ENCODE measurements at places on chromosomes 1 and 21.
A peak's percentile ranks its signal among the peaks of the same experiment; 100 is the strongest.

DNA sequence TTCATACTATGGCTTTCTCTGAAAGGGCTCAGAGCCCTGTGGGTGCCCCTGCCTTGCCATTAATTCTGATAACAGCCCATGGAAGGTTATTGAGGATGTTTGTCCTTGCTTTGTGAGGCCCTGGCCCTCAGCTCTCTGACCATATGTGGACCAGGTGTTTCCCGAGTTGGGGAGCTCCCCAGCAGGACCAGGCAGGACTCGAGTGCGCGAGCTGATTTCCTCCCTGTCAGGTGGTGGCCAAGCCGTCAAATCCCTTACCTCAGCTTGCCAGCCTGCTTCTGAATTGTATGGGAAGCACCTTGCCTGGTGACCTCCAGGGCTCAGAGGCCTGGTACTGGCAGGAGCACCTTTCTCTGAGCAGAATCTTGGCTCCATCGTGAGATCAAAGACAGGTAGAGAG lies 17.9 kb upstream of the SDE2 start:
- no peak for DNase-seq

GRCh38 chr1:15257309-15257708 lies 10.3 kb downstream of the FHAD1 start:
- no peak for DNase-seq

DNA sequence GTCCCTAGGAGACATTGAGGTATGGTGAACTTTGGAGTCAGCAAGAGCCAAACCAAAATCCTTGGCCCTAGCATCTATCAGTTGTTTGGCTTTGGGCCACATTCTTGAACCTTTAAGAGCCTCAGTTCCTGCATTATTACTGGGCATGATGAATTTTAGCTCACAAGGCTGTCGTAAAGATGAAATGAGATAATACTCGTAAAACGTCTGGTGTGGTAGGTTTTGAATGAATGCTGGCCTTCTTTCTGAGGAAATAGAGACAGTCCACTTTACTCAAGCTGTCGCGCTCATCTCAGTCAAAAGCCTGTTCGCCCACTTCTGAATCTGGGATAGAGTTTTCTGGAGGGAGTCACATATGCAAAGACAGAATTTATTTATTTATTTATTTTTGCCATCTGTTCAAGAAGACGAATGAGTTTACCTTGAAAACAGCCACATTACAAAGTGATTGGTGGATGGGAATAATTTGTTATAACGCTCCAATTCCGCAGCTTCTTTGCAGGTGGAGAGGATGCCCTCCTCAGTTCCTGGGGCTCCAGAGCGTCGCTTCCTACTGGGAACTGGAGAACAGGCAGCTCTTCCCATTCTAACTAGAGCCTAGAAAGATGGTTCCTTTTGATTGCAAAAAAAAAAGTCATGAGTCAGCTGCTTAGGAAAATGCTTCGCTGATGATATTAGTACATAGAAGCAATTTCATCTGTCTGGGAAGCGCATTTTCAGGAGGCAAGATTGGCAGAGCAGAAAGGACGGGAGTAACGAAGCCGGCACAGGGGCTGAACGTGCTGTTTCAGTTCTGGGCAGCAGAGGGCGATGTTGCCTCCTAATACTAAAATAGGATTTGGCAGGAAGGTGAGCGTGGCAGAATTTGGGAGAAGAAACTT lies 49.9 kb upstream of the CYP2J2 start:
- peak; percentile 37 for DNase-seq

GRCh38 chr1:85578321-85579295 lies 2.0 kb upstream of the CCN1 start:
- DNase-seq: no peak

GRCh38 chr1:27318596-27318995 lies 3.4 kb upstream of the TMEM222 start:
- DNase-seq: no peak

DNA sequence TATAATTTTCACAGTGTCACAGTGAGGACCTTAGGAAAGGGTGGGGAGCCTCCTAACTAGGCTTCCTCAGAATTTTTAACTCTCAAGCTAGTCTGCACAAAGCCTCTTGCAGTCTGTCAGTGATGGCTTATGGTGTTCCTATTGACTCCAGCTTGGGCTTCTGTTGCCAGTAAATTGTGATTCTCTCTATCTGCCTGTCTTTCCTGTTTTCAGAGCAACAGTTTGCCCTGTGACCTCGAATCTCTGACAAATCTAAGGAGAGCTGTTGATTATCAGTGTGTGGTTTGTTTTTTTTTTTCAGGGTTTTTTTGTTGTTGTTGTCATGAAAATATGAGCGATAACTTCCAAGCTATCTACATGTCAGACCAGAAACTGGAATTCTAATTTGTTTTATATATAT lies 423.2 kb upstream of the B3GALT2 start:
- DNase-seq: no peak

- DNase-seq: no peak
Observed at GRCh38 chr21:31218830-31219608, 125.0 kb downstream of the TIAM1 start.

DNA sequence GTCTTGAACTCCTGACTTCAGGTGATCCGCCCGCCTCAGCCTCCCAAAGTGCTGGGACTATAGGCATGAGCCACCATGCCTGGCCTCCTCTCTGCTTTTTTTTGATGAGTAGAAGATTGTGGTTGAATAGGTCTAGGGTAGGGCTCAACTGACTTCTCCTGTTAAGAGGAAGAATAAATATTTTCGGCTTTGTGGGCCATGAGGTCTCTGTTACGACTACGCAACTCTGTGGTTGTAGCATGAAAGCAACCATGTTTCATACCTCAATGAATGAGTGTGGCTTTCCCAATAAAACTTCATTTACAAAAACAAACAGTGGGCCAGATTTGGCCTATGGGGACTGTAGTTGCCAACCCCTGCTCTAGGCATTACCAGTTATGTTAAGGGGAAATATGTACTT lies 67.8 kb downstream of the NID1 start:
- DNase-seq: no peak

- no peak for DNase-seq
Observed at GRCh38 chr21:41777951-41778815, 11.3 kb upstream of the RIPK4 start.

- DNase-seq: no peak
Observed at GRCh38 chr1:39562886-39563285, 13.7 kb downstream of the PABPC4 start.

GRCh38 chr21:15309022-15309590 lies 244.3 kb upstream of the NRIP1 start:
- no peak for DNase-seq

GRCh38 chr1:44650159-44650831 lies 24.0 kb downstream of the TMEM53 start:
- DNase-seq: no peak

- no peak for DNase-seq
Observed at GRCh38 chr1:166490437-166490991, 323.7 kb upstream of the FAM78B start.

DNA sequence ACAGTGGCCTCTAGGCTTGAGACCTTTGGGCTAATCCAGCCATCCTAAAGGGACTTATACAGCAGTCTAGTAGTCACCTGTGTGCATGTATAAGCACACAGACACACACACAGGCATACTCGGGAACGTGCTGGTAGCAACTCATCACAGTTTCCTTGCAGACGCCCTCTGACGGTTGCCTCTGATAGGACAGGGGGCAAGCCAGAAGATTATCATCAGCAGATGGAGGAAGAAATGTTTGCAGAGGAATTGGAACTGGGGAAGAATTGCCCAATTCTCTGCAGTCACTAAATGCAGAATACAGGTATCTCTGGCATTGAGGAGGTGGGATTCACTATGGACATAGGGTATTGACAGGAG lies 222.2 kb downstream of the C1orf94 start:
- DNase-seq: no peak

DNA sequence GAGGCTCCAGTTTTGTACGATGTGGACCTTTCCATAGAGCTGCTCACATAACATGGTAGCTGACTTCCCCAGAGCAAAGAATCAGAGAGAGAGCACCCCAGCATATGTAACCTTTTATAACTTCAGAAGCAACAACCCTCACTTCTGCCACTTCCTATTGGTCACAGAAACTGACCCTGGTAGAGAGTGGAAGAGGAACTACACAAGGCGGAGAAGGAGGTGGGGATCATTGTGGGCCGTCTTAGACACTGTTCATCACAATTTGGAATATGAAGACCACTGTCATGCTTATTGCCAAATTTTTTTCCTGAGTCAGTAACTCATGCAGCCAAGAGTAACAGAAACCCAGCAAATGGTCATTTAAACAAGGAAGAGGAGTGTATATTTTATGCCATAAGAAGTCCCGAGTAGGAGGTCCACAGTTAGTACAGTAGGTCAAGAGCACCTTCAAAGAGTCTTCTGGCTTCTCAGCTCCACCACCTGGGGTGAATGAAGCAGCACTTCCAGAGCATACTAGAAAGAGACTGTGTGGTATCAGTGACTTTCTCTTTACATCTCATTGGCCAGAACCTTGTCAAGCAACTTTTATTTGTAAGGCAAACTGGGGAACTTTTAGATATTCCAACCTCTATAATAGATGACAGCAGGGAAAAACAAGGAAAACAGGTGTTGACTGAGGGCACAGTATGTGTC lies 71.8 kb downstream of the ODF2L start:
- no peak for DNase-seq

GRCh38 chr1:25867210-25867991 lies 8.1 kb downstream of the PAQR7 start:
- DNase-seq: no peak

GRCh38 chr1:185375583-185375982 lies 58.5 kb upstream of the IVNS1ABP start:
- DNase-seq: no peak

DNA sequence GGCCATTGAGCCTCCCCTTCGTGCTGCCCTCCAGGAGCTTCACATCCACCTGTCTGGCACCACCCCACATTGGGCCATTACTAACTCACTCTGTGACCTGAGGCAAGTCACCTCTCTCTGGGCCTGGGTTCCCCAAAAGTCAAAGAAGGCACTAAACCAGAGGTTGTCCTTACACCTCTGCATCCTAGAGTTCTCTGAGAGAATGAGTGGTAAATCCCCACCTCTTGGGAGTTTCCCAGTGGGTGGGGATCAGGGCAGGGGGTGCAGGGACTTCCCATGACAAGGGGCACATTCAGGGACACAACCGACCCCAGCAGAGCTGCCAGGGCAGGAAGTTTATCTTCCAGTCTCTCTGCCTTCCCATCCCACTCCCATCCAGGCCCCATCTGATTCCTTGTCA lies 99.7 kb downstream of the EPHB2 start:
- no peak for DNase-seq

GRCh38 chr1:109850827-109851226 lies 59.8 kb upstream of the CSF1 start:
- DNase-seq: no peak

GRCh38 chr1:182889997-182890396 lies 50.9 kb downstream of the DHX9 start:
- DNase-seq: no peak

DNA sequence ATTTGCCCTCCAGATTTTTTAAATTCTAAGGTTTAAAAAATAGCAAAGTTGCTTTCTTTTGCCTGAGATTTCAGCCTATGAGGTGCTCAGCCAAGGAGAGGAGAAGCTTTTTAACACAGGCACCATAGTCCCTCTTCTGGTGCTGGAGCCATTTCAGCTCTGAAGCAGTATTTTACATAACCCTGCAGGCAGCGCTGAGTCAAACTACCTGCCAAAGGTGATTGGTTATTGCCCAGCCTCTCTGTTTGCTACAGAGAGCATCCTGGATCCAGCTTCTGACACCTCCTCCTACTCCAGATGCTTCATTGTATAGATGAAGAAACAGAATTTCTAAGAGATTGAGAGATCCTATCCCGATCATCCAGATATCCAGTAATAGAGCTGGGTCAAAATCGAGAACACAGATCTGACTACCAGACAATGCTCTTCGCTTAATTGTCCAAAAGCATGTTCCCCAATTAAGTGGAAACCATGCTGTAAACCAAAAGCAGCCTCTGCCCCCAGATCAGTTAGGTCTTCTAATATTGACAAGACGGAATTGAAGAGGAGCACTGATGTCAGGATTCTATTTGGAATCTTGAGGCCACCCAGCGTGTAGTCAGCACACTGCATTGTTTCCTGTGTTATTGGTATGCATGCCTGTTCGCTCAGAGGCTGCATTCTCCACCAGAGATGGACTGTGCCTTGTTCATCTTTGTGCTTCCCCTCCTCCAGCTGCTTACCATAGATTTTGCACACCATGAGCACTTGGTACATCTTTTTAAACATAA lies 22.1 kb downstream of the RGS8 start:
- no peak for DNase-seq

- no peak for DNase-seq
Observed at GRCh38 chr1:40739455-40740008, 44.1 kb upstream of the KCNQ4 start.

- DNase-seq: no peak
Observed at GRCh38 chr1:216686860-216687766, 36.1 kb downstream of the ESRRG start.

- DNase-seq: peak; percentile 60
Observed at GRCh38 chr21:37338671-37339551, 27.7 kb upstream of the DYRK1A start.

DNA sequence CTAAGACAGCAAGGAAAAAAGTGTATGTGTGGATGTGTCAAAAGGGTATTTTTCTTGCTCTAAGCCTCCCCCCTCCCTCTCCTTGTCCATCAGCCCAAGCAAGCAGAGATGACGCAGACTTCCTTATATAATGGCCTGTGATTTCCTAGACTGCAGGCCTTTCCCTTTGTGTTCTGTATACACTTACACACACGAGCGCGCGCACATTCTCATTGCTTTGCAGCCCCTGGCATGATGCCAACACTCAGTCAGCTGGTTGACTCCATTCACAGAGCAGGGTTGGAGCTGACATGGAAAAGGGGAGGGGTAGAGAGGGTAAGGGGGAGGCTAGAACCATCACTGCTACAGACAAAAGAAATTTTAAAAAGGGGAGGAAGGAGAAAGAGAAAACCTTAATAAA lies 41.8 kb downstream of the GATAD2B start:
- DNase-seq: peak; percentile 99

DNA sequence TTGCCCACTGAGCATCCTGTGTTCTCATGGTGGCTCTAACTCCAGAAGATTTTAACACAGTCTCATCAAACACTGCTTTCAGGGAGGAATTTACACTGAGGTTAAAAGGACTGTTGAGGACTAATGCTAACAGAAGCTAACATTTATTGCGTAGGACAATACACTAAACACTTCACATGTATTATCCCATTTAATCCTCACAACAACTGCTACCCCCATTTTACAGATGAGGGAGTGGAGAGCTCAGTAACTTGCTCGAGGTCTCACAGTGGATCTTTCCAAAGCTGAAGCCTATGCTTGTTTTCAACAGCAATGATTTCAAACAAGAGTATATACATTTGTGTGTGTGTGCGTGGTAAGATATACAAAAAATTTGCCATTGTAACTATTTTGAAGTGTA lies 13.9 kb downstream of the ATF3 start:
- no peak for DNase-seq

GRCh38 chr1:84862810-84863251 lies 30.2 kb downstream of the LPAR3 start:
- DNase-seq: no peak
